Natural killer cell treated with Interleukin-12 subunit alpha and Interleukin-12 subunit beta and Interleukin-15 and Interleukin-18, amount 100 ng/mL, for 72 hours (primary cell): ENCODE measurements at places on chromosomes 16 and 17.

- peak; percentile 93 for DNase-seq
Measured at GRCh38 chr16:1342526-1343427, 8.9 kb downstream of the TSR3 start.

DNA sequence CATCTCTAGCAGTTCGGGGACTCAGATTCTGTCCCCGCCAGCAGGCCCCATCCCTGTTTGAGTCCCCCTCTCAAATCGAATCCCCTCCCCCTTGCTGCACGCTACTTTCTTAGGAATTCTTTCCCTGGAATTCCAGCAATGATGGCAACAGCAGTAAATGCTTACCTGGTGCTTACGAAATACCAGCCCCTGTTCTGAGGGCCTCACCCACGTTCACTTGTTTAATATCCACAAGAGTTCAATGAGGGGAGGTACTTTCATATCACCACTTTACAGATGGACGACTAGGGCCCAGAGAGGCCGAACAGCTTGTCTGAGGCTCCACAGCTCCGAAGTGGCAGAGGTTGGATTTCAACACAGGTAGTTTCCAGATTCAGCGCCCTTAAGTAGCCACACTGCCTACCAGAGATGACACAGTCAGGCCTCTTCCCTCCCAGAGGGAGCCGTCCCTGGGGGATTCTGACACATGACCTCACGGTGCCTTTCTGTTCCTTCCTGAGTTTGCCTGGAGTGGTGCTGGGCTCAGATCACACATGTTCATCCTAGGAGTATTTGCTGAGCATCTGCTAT lies 120.7 kb upstream of the GSE1 start:
- DNase-seq = no peak

GRCh38 chr17:79089720-79090442 lies 15.3 kb downstream of the ENGASE start:
- DNase-seq = no peak

- DNase-seq = no peak
Measured at GRCh38 chr17:52947418-52947817, 788.9 kb upstream of the CA10 start.

GRCh38 chr17:55845385-55845784 lies 94.5 kb downstream of the PCTP start:
- DNase-seq = no peak
